ENCODE measurements at places on chromosomes 16 and 17.

DNA sequence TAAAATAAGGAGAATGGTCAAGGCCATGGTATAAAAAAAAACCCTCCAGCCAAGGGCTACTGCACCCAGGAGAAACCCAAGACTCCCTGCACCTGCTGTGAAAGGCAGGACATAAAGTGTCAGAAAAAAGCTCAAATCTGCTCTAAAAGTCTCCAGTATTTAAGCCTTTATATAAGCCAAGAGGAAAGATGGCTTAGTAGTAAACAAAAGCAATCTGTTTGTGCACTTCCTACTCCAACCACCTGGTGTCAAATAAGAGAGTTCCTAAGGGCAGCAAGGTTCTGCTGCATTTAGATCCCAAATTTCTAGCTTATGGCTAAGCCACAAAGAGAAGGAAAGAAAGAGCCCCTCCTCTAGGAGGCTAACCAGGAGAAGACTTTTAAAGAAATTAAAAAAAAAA lies 20.6 kb downstream of the ACSM1 start:
- DNase-seq = no peak

- no peak for DNase-seq
Observed at GRCh38 chr17:48970224-48970623, 1.8 kb upstream of the GIP start.

DNA sequence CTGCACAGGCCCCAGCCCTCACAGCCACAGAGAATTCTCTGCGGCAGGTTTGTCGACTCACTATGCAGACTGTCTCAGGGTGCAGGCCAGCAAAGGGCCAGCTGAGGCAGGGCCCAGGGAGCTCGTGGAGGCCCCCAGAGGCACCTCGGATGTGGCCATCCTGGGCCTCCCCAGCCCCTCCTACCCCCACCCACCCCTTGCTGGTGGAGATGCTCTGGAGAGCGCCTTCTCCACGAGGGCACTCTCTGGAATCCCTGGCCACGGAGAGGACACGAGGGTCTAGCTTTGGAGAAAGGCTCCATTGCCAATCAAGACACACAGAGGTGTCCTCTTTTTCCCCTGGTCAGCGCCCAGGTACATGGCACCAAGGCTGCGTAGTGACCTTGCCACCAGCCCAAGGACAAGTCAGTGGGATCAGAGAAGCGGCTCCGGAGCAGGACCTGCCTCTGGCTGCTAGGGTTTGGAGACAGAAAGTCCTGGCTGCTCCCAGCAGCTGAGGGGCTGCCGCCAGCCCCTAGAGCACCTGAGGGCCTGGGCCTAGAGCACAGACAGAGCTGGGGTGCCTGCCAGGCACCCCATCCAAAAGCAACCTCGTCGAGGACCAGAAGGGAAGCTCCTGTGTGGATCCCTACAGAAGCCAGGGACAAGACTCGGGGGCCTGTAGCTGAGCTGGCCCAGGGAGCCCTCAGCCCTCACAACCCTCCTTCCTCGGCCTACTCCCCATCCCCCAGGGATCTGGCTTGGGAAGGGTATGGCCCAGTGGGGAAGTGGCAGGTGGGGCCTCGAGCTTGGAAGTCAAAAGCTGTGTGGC lies 18.7 kb downstream of the ARL2BP start:
- DNase-seq = no peak

DNA sequence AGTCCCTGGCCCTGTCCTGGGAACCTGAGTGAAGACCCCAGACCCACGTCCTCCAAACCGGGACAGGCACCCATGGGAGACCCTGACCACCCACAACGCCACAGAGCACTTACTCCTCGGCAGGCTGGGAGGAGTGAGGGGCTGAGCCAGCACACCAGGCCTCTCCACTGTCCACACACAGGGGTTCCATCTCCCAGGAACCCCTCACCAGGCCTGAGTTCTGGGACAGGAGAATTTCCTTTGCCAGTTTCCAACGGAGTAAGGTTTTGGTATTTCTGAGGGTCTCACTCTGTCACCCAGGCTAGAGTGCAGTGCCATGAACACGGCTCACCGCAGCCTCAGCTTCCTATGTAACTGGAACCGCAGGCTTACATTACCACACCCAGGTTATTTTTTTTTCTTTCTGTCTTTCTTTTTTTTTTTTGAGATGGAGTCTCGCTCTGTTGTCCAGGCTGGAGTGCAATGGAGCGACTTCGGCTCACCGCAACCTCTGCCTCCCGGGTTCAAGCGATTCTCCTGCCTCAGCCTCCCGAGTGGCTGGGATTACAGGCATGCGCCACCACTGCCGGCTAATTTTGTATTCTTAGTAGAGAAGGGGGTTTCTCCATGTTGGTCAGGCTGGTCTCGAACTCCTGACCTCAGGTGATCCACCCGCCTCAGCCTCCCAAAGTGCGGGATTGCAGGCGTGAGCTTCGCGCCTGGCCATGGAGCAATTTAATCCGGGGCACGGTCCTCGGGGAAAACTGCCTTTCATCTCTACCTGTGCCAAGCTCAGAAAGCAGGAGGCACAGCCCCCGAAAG lies 1.6 kb downstream of the PGAP6 start:
- no peak for DNase-seq

- no peak for DNase-seq
Observed at GRCh38 chr17:78144736-78145641, 1.2 kb upstream of the C17orf99 start.

DNA sequence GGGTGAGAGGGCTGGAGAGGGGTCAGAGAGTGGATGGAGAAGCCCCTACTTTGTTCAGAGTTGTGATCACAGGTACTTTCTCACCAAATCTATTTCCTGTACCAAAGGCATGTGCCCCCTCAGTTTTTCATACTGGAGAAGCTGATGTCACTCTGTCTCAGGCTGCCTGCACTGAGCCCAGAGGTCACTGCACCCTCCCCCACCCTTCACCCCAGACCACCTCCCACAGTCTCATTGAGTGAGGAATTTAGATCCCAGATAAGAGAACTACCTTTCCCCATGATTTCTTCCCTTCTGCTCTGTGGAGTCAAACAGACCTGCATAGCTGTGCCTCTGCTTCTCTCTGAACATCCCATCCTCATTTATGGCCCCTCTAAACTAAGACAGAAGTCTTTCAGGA lies 140.0 kb upstream of the IRX6 start:
- no peak for DNase-seq

DNA sequence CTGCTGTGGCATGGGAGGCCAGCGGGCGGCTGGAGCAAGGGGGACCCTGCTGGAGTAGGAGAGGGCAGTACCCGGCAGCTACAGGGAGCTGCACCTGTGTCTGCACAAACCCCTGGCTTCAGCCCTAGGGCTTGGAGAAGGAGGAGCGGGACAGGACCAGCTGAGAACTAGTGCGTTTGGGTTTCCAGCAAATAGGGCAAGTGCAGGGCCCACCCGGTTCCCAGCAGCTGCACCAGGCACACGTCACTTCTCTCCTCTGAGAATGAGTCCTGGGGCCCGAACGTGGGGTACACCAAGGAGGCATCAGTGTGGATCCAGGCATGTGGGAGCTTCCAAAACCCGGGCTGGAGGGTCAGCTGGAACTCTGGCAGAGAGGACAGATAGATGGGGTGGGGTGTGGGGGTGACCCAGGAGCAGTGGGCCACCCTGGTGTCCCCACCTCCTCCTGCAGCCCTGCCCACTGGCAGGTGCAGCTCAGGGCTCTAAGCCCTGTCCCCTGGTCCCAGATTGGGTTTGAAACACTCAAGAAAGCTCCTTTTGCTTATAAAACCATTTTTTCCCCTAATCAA lies 5.6 kb downstream of the C16orf89 start:
- DNase-seq = no peak

- DNase-seq = peak; percentile 29
Observed at GRCh38 chr17:76266244-76266938, 1.2 kb downstream of the UBALD2 start.

GRCh38 chr16:67780847-67781564 lies 25.4 kb downstream of the RANBP10 start:
- no peak for DNase-seq

GRCh38 chr16:87075319-87075860 lies 241.8 kb downstream of the C16orf95 start:
- no peak for DNase-seq

- DNase-seq = no peak
Observed at GRCh38 chr17:28396635-28397239, 9.3 kb downstream of the SLC46A1 start.

DNA sequence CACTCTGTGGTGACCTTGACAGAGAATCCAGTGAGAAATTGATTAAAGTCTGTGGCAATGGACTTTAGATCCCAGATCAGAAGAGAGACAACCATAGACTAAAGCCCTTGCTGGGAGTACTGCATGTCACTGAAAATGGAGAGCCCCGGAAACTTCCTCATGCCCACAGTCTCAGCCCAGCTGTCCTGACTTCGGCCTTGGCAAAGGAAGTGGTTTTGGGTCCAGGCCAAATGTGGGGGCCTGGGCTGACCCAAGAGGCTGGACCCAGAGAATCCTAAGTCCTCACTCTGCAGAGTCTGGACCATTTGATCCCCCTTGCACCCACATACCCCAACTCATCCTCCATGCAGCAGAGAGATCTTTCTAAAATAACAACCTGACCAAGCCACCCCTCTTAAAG lies 4.7 kb upstream of the BEAN1 start:
- DNase-seq = no peak

GRCh38 chr17:31678431-31678830 lies 180.6 kb downstream of the COPRS start:
- DNase-seq = peak; percentile 69

DNA sequence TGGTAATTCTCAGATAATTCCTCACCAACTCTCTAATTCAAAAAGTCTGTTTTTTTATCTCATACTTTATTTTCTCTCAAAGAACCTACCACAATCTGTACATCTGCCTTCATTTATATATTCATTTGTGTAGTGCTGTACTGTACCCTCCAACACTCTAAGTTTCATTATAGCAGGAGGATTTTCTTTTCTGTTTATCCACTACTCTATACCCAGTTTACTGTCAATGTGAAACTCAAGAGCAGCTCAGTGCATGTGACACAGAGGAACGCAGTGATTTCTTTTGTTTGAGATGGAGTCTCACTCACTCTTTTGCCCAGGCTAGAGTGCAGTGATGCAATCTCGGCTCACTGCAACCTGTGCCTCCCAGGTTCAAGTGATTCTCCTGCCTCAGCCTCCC lies 117.8 kb downstream of the ADAMTS18 start:
- no peak for DNase-seq

GRCh38 chr17:47684025-47684424 lies 9.9 kb upstream of the TBKBP1 start:
- no peak for DNase-seq

DNA sequence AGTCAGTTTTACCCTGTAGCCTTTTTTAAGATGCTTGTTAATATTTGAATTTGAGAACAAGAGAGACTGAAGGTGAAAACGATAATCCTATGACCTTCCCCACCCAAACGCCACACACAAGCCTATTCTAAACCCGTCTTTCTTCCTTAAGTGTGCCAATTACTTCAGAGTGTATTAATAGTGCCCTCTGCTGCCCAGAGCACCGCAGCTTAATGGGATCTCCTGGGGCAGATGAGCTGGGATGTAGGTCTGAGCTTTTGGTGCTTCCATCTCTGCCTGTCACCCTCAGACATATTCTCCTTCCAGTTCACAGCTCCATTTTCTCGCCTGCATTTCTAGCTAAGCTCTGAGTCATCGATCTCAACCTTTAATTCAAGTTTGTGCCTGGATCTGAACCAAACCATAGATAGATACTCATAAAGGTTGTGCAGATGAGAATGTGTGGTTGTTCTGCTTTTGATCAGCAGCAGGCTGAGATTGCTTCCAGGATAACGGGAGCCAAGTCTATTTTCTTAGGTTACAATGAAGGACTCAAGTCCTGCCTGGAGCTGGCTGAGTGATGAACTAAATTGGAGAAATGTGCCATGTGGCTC lies 46.4 kb upstream of the CDH13 start:
- DNase-seq = no peak

DNA sequence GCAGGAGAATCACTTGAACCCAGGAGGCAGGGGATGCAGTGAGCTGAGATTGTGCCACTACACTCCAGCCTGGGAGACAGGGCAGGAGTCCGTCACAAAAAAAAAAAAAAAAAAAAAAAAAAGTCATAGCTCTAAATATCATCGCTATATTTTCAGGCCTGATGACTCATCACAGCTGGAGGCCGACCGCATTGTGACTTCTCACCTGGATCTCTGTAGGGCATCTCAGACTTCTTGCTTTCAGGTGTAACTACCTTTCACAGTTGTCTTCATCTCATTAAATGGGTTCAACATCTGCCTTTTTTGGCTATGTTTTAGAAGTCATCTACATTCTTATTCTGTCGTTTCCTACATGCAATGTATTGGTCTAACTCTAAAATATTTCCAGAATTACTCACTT lies 353.1 kb upstream of the MON1B start:
- no peak for DNase-seq

DNA sequence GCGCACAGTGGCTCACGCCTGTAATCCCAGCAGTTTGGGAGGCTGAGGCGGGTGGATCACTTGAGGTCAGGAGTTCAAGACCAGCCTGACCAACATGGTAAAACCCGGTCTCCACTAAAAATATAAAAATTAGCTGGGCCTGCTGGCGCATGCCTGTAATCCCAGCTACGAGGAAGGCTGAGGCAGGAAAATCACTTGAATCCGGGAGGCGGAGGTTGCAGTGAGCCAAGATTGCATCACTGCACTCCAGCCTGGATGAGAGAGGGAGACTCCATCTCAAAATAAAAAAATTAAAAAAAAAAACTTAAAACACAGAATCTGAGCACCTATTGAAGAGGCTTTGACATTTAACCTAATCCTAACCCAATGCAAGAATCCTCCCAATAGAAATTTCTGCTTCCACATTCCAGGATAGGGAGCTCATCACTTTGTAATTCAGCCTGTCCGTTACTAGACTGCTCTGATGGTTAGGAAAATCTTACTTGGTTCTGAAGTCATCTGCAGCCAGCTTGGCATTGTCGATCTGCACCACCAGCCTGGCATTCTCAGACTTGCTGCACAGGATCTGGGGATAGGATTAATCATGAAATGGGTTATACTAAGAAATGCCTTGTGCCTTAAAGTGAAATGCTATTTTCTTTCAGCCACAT lies 2.1 kb downstream of the KRT33B start:
- DNase-seq = no peak
